ENCODE measurements at places on chromosomes 5 and 9.

DNA sequence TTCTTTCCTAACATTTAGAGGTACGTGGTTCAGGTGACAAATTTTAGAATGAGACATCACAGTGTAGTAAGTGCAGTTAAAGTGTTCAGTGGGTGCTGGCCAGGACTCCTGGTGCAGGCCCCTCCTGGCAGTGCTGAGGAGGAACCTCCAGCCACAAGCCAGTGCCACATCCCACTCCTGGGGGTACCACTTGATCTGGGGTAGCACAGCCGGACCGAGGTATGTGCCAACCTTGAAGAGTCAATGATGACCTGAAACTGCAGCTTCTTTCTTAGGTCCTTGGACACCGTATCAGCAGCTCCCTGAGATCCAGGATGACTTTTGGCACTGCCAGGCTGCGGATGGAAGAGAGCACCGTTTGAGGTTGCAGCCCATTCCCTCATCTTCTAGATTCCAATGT lies 310.4 kb upstream of the IRX4 start:
- no peak for DNase-seq

GRCh38 chr9:114735704-114736103 lies 53.7 kb upstream of the TEX48 start:
- DNase-seq, result no peak

DNA sequence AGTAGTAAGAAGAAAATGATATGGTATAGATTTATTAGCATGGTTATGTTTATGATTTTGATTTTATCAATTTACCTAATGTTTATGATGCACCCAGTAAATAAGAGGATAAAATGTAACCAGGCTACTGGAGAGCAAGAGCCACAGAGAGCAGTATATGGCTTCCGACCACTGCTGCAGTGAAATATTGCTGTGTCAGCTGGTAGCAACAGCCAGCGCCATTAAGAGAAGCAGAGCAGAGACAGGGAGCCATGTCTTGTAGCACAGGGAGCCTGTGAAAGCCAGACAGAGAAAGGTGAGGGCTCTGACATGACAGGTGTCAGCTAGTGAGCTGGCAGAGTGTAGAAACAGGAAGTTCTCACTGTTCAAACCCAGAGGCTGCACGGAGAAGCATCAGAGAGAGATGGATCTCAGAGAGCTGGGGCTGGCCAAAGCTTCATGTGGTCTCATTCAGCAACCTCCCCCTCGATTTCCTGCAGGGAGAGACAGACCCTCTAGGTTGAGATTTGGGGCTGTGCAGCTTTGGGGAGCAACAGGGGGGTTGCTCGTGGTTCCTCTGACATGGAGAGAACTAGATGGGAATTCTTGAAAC lies 202.1 kb downstream of the MED10 start:
- DNase-seq, result no peak

- DNase-seq, result no peak
Measured at GRCh38 chr9:121663591-121663990, 12.2 kb downstream of the DAB2IP start.

- DNase-seq, result no peak
Measured at GRCh38 chr5:159642379-159642778, 273.9 kb upstream of the ADRA1B start.

- DNase-seq, result no peak
Measured at GRCh38 chr9:110006657-110007056, 201.3 kb downstream of the C9orf152 start.

DNA sequence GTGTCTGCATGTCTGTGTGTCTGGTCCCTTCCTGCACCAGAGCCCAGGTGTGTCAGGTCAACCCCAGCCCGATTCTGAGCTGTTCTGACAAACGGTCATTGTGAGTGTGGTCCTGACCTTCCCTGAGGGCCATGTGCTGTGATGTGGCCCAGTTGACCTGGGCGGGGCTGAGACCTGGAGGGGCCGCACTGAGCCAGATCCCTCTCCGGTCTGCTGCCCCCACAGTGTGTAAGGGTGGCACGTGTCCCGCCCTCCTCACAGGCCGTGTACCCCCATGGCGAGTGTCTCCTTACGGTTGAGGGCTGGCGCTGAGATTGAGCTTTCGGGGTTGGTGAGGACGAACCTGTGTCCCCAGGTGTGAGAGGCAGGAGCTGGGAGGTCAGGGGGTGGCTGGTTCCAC lies 136.5 kb downstream of the MRPL36 start:
- DNase-seq, result no peak

DNA sequence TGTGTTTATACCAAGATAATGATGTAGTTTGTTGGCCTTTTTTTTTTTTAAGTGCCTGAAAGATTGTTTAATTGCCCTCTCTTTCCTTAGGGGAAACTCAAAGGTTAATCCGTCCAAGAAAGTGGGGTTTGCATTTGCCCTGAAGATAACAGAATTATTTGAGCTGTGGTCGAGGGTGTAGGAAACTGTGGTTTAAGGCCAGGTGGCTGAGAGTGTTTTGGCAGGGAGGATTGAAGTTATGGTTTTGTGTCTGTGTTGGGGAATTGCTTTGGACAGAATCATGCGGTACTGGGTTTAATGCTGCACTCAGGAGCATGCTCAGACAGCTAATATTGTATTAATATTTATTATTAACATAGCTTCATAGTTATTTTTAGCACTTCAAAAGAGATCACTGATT lies 509.8 kb downstream of the EBF1 start:
- DNase-seq, result no peak

DNA sequence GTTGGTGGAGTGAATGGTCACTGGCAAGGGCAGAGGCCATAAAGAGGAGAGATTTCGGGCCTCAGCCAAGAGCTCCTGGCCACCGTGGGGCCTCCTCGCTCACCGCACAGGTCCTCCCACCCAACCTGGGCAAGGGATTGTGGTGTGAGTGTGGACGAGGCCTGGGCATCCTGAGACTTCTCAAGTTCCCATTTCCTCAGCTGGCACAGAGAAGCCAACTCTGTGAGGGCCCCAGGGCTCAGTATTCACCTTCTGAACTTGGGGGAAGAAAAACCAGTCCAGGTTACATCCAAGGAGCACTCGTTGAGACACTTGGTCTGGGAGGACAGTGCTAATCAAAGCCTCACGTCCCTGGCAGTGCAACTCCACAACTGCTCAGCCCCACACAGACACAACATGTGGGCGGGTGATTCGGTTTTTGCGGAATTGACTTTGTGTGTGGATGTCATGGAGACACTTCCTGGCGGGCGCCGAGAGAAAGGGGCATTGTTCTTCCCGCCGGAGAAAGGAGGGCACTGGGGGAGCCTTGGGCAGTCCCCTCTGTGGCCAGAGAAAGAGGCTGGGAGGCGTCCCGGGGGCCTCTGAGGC lies 28.5 kb upstream of the NKD2 start:
- no peak for DNase-seq

- no peak for DNase-seq
Measured at GRCh38 chr9:18683312-18683711, 209.4 kb downstream of the ADAMTSL1 start.

DNA sequence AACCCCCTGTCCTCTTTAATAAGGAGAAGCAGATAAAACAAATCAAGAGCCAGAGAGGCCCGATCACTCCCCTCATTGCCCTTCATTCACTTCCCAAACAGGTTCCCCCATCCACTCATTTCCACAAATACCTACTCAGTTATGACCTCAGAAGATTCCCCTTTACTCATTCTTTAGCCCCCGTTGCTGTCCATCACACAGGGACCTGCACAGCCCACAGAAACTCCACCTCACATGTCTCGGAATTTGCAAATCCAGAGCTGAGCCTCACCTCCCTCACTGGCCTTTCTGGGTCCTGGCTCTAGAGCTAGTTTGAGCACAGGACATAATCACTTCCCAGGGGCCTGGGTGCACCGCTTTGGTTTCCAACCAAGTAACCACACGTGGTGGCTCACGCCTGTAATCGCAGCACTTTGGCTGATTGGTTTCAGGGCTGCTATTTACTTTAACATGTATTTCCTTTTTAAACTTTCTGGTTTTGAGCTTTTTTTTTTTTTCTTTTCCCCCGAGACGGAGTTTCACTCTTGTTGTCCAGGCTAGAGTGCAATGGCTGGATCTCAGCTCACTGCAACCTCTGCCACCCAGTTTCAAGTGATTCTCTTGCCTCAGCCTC lies 17.8 kb downstream of the ATP6V0E1 start:
- DNase-seq, result no peak

DNA sequence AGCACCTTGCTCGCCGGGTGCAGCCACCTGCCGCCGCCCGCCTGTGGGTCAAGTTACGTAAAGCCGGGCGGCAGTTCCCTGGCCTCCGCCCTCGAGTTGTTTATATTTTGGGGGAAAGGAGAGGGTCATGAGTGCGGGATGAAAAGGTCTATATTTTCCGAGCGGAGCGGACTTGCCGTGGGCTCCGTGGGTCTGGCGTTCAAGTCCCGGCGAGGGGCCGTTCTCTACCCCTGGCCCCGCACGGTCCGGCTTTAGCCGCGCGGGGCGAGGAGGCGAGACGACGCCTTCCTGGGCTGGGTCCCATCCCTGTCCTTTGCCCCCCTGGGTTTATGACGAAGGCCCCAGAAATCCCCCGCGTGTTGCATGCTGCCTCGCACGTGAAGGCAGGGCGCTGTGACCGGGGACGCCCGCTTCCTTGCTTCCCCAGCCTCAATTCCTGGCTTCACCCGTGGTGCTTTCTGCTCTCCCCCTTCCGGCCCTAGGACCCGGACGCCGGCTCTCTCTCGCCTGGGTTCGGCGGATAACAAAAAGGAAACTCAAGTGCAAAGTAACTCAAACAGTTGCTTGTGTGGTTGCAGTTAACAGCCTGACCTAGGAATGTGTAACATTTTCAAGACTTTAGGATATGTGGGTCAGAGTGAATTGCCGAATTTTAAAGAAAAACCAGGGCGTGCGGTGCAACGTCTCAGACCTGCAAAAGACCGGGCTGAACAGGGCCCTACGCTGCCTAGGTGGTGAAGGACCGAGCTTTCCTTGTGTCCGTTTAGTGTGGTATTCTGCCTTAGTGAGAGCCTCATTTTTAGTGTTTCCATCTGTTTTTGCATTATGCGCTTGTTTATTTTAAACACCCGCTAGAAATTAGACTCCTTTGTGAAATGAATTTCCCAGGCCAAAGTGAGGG lies 810 bp downstream of the VPS13A start:
- no peak for DNase-seq

DNA sequence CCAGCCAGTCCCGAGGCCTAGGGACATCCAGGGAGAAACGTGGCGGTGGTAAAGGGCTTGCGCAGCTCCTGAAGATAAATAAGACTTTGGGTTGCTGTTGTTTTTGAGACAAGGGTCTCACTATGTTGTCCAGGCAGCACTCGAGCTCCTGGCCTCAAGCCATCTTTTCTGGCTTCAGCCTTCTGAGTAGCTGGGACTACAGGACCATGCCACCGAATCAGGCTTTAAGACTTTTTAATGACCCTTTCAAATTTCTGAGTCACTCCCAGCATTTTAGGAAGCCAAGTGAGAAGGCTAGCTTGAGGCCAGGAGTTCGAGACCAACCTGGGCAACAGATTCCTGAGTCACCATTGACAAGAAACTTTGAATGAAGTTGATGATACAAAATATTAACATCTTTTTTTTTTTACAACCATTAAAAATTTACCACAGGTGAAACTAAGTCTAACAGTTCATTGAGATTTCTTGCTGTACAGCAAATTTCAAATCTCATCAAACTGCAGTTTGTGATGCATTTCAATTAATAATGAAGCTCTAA lies 817 bp upstream of the GNE start:
- no peak for DNase-seq

GRCh38 chr9:137168904-137169856 lies 671 bp downstream of the LRRC26 start:
- no peak for DNase-seq

DNA sequence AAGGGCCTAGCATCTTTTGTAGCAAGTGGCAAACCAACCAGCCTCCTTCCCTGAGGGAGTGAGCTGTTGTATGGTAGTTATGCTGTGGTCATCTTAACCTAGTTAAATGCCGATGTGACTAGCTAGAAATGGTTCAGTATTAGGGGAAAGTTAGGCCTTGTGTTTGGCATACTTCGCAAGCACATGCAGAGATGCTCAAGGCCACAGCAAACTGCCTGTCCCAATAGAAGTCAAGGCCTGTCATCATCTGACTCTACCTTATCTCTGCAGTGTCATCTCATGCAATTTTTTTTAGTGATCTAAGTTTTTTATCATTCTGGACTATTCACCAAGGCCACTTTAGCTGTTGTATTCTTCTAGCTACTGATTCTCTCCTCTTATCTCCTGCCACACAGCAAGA lies 5.2 kb upstream of the EXOSC3 start:
- DNase-seq, result no peak

Data from activated naive CD4-positive, alpha-beta T cell (primary cell).